ENCODE measurements at places on chromosomes 11 and 22.

GRCh38 chr11:22926341-22926740 lies 66.1 kb upstream of the CCDC179 start:
- no peak for DNase-seq

GRCh38 chr11:882596-882995 lies 28.0 kb downstream of the CHID1 start:
- no peak for DNase-seq

- no peak for DNase-seq
Observed at GRCh38 chr22:25134451-25134850, 65.2 kb upstream of the CRYBB3 start.

DNA sequence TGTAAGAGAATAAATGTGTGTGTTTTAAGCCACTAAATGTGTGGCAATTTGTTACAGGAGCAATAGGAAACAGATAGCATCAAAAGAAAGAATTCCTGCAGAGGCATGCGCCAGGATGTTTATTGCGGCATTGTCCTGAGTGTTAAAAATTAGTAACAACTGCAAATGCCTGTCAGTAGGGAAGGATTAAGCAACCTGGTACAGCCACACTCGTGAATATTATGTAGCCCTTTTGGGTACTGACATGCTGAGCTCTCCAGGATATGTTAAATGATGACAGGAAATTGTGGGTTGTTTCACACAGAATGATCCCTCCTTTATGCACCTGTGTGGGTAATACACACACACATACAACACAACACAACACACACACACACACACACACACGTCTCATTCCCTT lies 69.7 kb upstream of the MYOD1 start:
- no peak for DNase-seq

GRCh38 chr11:65157336-65157735 lies 12.7 kb upstream of the SPDYC start:
- no peak for DNase-seq

GRCh38 chr11:118115048-118115447 lies 28.3 kb upstream of the SMIM35 start:
- DNase-seq, result no peak

GRCh38 chr11:126383339-126384335 lies 28.2 kb downstream of the ST3GAL4 start:
- DNase-seq, result no peak

DNA sequence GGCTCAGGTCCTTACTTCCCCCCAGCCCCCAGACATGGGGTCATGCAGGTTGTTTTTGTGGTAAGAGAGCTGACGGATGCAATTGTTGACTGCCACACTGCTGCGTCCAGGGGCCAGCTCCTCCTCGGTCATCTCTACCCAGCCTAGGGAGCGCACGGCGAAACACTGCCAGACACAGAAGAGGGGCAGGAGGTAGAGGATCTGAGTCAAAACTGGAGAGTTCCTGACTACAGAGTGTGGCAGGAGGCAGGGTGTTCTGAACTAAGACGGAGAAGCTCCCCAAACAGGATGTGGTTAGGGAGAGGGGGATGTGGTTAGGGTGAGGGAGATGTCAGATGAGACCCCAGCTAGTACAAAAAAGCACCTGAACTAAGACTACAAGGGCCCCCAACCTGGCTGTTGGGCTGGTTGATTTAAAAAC lies 12.3 kb downstream of the SMPD1 start:
- no peak for DNase-seq

DNA sequence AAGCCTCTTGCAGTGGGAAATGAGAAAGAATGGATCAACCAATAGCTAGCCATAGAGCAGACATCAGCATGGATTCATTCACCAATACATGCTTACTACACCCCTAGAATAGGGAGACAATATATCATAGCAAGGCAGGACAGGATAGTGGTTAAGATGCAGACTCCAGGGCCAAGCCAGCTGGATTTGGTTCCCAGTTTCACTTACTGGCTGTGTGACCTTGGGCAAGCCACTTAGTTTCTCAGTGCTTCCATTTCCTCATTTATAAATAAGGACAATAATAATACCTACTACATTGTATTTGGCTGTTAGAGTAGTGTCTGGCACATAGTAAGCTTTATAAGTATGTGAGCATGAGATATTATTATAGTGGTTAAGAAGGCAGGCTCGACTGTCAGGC lies 7.1 kb downstream of the DCHS1 start:
- no peak for DNase-seq

GRCh38 chr11:33160587-33160986 lies 693 bp downstream of the CSTF3 start:
- no peak for DNase-seq

- peak; percentile 38 for DNase-seq
Observed at GRCh38 chr22:48627203-48627602, 1200.5 kb downstream of the BRD1 start.

DNA sequence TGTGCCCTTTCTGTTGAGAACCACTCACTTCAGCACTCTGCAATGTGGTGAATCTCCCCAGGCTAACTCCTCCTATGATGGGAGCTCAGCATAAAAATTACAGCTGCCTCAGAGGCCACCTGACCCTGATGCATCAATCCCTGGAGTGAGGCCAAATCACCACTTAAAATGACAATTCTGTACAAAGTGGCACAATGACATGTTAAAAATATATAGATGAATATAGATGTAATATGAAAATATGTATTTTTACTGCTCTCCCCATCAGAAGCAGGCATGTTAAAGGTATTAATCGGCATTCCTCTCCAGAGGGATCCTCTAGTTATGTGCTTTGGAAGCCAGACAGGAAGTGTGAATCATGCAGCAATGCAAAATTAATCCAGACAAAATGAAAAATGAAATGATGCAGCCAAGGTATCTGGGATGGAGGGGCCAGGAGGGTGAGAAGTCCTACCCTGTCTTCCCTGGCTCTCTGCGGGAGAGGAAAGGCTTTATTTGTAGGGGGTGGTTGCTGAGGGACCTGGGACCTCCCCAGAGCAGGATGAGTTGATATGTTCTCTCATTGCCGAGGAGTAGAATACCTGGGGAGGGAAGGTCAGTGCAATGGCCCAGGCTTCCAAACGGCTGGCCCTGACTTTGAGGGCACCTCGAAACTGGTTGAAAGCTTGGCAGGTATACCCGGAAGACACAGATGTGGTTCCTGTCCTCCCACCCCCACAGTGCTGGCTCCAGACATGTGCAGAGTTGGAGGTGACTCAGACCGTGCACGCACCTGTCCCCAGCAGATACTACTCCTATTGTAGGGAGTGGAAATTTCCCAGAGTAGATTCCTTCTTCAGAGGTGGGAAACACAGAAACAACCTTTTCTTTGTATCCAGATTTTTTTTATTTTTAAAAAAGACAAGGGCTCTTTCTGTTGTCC lies 347.9 kb upstream of the NCAM1 start:
- DNase-seq, result peak; percentile 73

GRCh38 chr11:102824556-102824955 lies 18.9 kb downstream of the MMP3 start:
- no peak for DNase-seq

GRCh38 chr11:77882396-77882795 lies 61.5 kb downstream of the AAMDC start:
- DNase-seq, result no peak

- no peak for DNase-seq
Observed at GRCh38 chr11:104997288-104997687, 25.7 kb downstream of the CASP5 start.

DNA sequence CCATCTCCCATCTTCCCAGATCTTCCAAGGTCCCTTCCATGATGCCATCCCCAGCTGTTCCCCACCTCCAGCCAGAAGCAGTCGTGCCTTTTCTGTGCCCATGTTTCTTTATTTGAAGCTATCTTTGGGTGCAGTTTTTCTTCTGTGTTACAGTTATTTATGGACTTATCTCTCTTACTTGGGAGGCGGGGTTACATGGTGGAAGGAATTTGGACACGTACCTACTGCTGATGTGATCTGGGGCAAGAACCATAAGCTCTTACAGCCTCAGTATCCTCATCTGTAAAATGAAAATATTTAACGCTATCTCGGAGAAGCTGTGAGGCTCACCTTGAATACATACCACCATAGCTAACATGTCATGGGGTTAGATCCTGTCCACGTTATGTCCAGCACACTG lies 98.9 kb downstream of the ZBTB16 start:
- no peak for DNase-seq

DNA sequence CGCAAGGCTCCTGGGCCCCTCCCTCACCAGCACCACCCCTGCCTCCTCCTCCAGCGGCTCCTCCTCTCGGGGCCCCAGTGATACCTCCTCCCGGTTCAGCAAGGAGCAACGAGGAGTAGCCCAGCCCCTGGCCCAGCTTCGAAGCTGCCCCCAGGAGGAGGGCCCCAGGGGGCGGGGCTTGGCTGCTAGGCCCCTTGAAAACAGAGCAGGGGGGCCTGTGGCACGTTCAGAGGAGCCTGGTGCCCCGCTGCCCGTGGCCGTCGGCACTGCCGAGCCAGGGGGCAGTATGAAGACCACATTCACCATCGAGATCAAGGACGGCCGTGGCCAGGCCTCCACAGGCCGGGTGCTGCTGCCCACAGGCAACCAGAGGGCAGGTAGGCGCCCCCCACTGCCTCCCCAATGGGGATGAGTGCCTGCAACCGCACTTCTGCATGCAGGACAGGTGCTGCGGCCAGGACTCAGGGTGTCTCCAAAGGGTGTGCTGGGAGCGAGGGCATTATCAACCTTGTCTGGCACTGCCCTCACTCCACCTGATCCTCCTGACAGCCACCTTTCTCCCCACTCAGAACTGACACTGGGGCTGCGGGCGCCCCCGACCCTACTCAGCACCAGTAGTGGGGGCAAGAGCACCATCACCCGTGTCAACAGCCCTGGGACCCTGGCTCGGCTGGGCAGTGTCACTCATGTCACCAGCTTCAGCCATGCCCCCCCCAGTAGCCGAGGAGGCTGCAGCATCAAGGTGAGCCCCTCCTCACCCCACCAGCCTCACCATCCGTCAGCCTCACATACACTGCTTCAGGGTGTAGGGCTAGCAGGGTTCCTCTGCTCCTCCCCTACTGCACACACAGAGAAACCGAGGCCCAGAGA lies 10.2 kb downstream of the SMTN start:
- DNase-seq, result no peak

- no peak for DNase-seq
Observed at GRCh38 chr11:88171982-88172381, 3.3 kb downstream of the RAB38 start.

- DNase-seq, result peak; percentile 76
Observed at GRCh38 chr11:36492724-36493304, 17.3 kb downstream of the TRAF6 start.

- no peak for DNase-seq
Observed at GRCh38 chr22:45743687-45744086, 72.1 kb downstream of the ATXN10 start.

DNA sequence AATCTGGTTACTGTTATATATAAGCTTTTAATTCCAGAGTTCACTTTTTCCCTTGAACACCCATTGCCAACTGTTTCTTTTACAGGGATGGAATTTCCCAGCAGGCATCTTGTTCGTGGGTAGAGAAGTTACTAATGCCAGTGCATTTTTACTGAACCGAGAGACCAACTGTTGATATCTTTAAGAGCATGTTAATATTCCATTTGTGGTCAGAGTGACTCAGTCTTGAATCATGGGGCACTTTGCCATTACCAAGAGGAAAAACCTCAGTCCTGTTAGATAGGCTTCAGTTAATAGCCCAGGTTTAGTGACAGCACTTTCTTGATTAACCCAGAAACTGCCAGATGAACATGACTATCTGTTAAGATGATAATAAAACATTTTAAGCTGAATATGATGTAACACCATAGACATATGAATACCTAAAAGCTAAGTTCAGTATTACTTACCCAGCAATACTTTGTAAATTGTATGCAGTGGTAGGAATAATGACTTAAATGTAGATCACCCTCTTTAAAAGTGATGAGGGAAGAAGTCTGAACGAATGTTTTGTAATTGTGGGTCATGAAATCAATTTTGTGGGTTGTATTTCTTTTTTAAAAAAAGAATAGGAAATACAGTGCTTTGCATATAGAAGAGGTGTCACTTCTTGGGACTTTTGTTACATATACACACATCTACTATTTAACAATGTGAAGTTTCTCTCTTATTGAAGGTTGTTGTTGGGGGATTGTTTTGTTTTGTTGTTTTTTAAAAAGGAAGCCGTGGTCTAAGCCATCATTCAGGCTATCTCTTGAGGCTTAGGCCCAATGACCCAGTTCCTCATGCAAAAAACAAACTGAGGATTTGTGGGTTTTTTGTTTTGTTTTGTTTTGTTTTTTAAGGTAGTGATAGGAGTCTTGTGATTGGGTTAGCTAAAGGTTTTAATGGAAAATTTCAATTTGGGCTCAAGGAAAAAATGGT lies 79.2 kb upstream of the GRIK4 start:
- peak; percentile 33 for DNase-seq

GRCh38 chr11:16669799-16670415 lies 68.5 kb upstream of the C11orf58 start:
- no peak for DNase-seq

GRCh38 chr11:100575860-100576717 lies 111.0 kb upstream of the ARHGAP42 start:
- DNase-seq, result peak; percentile 84

DNA sequence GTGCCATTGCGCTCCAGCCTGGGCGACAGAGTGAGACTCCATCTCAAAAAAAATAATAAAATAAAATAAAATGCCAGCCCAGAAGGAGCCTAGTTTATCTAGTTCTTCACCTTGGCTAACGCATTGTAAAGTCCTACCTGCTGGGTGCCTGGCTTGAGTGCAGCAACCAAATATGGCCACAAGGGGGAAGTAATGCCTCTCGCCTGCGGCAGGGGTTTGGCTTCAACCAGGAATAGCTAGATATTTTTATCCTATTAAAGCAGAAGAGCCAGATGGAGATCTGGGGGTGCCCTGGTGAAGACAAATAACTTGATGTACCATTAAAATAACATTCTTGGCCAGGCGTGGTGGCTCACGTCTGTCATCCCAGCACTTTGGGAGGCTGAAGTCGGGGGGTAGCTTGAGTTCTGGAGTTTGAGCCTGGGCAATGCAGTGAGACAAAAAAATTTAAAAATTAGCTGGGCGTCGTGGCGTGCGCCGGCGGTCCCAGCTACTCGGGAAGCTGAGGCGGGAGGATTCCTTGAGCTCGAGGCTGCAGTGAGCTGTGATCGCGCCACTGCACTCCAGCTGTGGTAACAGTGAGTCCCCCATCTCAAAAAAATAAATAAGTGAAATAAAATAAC lies 20.6 kb upstream of the PLEKHB1 start:
- peak; percentile 90 for DNase-seq

GRCh38 chr11:78689585-78690153 lies 115.0 kb upstream of the NARS2 start:
- DNase-seq, result no peak

- no peak for DNase-seq
Observed at GRCh38 chr11:3086671-3087150, 29.5 kb upstream of the CARS1 start.

DNA sequence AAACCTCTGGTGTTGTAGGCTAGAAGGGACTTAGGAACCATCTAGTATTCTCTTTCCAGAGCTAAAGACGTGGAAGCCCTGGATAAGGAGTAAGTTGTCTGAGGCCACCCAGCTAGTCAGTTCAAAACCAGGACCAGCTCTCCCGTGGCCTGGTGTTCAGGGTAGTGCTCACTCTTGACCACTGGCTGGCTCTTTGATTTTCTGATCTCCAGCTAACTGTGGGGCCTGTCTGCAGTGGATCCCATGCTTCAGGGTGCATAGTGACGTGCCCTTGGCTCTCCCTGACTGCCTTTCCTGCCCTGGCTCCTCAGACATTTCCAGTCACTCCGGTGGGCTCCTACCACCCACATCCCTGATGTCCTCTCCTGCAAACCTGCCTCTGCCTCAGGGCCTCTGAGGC lies 1.3 kb downstream of the CLMP start:
- DNase-seq, result no peak

GRCh38 chr11:14029440-14029839 lies 66.9 kb downstream of the SPON1 start:
- no peak for DNase-seq

GRCh38 chr11:72225411-72225951 lies 914 bp downstream of the INPPL1 start:
- peak; percentile 34 for DNase-seq

- no peak for DNase-seq
Observed at GRCh38 chr11:95668131-95668530, 121.5 kb downstream of the FAM76B start.

Measured in eye (tissue), 1 donor.